ENCODE measurements at places on chromosomes 5 and 9.

GRCh38 chr9:129201289-129201688, 23.2 kb upstream of the IER5L start:
- no peak for DNase-seq

- no peak for DNase-seq
Measured at GRCh38 chr5:126009566-126009965, 413.6 kb upstream of the GRAMD2B start.

DNA sequence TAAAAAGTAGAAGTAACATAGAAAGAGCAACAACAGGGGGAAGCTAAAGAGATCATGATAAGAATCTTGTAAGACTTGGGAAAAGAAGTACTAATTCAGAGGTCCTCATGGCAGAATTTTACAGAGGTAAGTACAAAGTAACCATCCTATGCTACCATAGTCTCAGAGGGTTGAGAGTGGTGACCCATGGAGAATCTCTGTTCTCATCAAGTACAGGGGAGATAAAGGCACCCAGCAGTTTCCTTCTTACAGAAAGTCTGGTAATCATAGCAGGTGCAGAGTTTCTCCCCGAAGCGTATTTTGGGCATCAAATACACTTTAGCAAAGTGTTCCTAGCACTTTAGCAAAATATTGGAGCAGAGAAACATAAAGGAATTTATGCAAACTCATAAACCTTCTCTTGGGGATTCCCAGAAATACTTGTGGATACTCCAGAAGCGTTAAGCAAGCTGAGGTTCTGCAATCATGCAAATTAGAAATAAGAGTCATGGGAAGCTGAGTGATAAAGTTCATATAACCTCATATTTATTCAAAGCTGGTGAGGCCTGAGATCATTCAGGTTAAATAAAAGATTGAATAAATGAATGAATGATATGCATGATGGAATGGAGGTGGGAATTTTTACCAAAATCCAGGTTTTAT, 101.0 kb upstream of the SMC2 start:
- DNase-seq, result peak; percentile 5

DNA sequence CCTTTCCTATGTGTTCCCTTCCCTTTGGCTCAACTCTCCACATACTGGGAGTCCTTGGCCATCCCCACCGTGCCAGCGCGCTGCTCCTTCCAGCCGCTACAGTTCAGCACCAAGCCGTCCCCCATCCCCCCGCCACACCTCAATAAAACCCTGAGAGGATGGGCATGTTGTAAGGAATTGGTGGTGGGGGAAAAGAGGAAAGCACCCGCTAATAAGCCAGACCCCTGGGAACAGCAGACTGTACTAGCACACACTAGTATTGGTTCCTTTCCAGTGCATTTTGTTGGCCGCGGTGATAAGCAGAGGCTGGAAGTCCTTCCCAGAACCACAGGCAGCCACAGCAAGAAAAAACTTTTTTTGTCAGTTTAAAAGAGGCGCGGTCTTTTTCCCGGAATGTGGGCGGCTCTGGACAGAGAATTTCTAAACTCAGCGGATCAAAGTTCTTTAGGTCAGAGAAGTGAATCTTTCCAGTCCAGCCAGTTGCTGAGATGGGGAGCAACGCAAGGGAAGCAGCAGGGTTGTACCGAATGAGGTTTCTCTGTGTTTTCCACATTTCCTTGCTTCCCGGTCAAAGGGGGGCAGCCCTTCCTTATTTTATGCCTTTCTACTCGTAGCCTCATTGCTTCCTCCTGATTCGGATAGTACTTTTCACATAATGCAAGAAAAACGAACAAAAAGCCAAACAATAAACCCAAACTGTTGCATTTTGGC, 2.1 kb downstream of the CHSY3 start:
- DNase-seq, result no peak

DNA sequence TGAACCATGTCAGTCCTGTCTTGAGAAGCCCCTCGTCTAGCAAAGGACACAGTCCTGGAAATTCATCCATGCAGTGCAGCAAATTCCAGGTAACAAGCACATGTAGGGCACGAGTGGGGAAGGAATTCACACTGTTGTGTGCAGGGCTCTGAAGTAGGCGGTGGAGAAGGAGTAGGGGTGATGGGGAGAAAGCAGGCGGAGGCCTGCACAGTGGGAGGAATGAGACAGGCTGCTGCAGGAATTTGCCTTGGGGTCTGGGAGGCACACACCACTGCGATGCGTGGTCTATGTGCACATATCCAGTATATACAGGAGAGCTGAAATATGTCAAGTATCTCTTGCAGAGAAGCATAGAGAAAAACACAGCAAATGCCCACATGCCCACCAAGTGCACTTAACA, 249.2 kb upstream of the IRX2 start:
- DNase-seq, result no peak

GRCh38 chr9:127903557-127904475, 4.4 kb upstream of the ST6GALNAC6 start:
- no peak for DNase-seq

DNA sequence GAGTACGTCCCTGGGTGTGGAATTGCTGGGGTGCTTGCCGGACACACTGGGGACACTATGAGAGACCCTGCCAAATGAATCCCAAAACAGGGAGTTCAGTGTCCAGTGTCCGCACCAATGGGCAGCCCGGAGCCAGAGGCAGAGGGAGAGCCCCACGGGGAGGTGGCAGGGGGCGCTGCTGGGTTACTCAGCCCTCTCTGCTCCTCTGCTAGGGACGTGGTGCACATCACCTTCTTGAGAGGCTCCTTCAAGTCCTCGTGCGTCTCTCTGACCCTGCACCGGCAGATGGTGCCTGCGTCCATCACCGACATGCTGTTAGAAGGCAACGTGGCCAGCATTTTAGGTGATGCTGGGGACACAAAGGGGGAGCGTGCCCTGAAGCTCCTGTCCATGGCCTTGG, 20.8 kb downstream of the STKLD1 start:
- DNase-seq, result no peak

DNA sequence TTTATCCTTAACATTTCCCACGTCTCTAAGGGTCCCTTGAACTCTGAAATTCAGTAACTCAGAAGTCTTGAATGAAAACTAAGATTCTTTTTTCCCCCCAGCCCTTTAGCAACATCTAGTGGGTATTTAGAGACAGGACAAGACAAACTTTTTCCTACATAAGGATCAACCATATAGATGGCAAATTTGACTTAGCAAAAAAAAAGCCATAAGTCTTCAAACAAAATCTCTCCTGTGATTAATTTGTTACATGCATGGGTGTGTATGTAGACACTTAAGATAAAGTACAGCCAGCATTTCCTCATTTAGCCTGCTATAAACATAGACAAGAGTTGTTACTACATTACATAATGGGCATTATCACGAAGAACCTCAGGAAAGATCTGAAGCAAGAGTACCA, 29.1 kb upstream of the ANKRD31 start:
- DNase-seq, result peak; percentile 59

DNA sequence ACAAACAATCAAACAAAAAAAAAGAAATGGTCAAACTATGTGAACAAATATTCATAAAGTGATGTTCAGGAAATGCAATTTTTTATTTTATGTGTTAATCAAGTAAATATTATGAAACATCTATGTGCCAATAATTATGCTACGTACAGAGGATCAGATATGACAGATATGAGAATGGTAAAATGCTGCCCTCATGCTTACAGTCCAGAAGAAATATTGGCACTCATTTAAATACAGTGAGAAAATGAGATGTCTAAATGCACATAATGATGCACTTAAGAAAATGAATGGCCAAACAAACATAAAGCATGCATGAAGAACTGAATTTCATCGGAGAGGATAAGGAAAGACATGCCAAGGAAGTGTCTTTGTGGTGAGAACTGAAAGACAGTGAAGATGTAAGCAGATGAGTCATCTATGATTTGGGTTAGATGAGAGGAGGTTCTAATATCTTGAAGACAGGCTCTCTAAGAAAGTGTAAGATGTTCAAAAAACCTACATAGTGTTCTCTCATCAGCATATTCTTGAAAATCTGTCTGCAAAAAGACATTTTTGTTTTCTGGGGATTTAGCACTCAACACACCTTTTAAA, 1231.1 kb upstream of the ACO1 start:
- DNase-seq, result peak; percentile 32

- DNase-seq, result peak; percentile 39
Measured at GRCh38 chr5:72355706-72356299, 35.6 kb downstream of the PTCD2 start.

GRCh38 chr5:139246394-139246793, 47.1 kb upstream of the MATR3 start:
- DNase-seq, result peak; percentile 50

- DNase-seq, result no peak
Measured at GRCh38 chr9:123568691-123569688, 213.0 kb downstream of the CRB2 start.

DNA sequence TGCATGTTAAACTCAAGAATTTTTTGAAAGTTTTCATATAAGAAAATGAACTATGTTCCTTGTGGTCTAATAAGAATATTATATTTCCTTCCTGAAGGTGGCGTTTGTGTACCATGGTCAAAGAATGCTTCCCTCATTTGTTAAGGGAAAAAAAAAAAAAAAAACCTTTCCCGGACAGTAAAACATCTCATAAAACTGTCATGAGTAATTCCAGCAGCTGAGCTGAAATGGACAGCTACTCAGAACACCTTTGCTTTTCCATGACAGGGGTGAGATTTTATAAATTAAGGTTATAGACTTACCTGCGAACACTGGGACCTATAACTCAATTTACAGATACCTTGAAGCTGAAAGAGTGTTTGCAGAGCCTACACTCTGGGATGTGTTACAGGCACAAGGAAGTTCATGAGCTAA, 113.2 kb upstream of the RANBP3L start:
- peak; percentile 63 for DNase-seq

- peak; percentile 36 for DNase-seq
Measured at GRCh38 chr5:78162253-78162862, 132.1 kb downstream of the AP3B1 start.

- peak; percentile 19 for DNase-seq
Measured at GRCh38 chr9:4861736-4862451, 69.2 kb downstream of the RCL1 start.

- DNase-seq, result no peak
Measured at GRCh38 chr9:90818279-90818678, 16.7 kb downstream of the SYK start.

GRCh38 chr9:109456811-109457210, 41.3 kb downstream of the PTPN3 start:
- DNase-seq, result peak; percentile 38

DNA sequence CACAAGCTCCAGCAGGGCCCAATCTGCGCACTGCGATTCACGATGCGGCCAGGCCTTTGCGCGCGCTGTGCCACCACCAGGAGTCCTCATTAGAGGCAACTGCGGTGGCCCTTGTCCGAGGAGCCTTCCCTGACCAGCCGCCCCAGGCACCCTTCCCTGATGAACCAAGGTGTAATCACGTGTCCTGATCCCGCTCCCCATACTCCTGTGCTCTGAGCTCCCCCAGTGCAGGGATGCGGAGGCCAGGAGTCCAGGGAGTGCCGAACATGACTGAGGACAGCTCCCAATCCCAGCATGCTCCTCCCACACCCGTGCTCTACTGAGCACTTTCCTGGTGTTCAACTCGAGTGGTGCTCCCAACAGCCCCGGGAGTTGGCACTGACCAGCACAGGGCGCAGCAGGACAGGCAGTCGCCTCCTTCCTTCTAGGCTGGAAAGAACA, 134.8 kb downstream of the ZNF354C start:
- DNase-seq, result no peak

DNA sequence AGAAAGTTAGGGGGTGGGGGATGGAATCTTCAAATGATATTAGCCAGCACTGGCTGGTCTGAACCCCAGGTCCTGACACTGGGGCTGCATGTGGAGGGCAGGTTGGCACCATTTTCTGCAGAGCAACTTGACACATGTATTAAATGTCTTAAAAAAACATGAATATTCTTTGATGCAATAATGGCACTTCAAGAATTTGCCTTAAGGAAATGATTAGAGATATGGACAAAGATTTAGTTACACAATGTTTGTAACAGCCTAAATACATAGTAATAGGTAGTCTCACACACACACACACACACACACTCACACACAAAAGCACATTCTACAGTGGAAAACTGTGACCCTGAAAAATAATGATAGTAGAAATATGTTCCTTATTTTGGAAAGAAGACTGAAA, 3.6 kb downstream of the SVEP1 start:
- DNase-seq, result no peak

- peak; percentile 81 for DNase-seq
Measured at GRCh38 chr5:130710596-130710995, 454.5 kb downstream of the HINT1 start.

DNA sequence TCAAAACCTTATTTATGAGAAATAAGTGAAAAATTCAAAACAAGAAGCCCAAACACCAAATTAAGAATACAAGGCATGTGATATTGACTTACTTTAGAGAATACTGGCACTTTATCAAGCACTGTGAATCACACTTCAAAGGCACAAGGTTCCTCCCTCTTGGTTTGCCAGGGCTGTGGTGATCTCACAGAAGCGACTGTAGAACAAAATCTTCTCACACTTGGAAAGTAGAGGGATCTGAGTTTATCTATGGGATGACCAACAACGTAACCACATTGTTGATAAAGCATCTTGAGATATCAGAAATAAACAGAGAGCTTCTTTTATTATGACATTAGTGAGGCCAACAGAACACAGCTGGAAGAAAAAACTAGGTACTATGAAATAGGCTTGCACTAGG, 295.9 kb downstream of the NFIB start:
- peak; percentile 79 for DNase-seq

- DNase-seq, result no peak
Measured at GRCh38 chr5:96340357-96340756, 92.7 kb downstream of the PCSK1 start.

DNA sequence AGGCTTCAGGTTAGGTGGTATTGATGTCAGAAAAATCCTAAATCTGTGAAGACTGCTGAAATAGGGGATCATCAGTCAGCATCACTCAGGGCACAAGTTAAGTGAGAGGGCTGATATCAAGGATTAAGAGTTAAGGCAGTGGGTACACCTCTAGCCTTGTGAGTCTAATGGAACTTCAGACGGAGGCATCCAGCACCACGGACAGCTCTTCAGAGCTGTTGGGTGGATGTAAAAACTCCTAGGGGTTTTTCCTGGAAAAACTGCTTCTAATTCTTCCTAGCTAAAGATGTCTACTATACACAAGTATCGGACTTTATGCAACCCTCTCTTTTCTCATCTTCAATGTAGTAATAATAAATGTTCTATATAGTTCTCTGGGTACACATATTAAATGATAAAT, 165.9 kb downstream of the SH3GL2 start:
- DNase-seq, result no peak

- peak; percentile 65 for DNase-seq
Measured at GRCh38 chr5:14178671-14179211, 35.6 kb downstream of the TRIO start.

- DNase-seq, result no peak
Measured at GRCh38 chr9:134623258-134624066, 18.1 kb upstream of the COL5A1 start.

- no peak for DNase-seq
Measured at GRCh38 chr5:34833090-34833489, 5.9 kb upstream of the TTC23L start.

- DNase-seq, result no peak
Measured at GRCh38 chr5:6087576-6087975, 290.8 kb downstream of the MED10 start.

All from bronchial epithelial cell (primary cell).